ENCODE measurements at places on chromosomes 13 and 19. TPM values are rescaled to one million over a fixed set of nuclear protein-coding genes. Genes with fewer than 3 reads are reported as not detected.

CYP2F1 gene
- total RNA-seq = not detected

TUBA3C gene
- total RNA-seq = not detected

MYBPC2 gene
- total RNA-seq = not detected

KLK4 gene
- not detected for total RNA-seq

ANKRD24 gene
- 0.82 TPM for total RNA-seq

LGALS7 gene
- not detected for total RNA-seq

NHLRC3 gene
- 29.2 TPM for total RNA-seq

NOVA2 gene
- 0.18 TPM for total RNA-seq
